Choroid plexus epithelial cell (primary cell): ENCODE measurements at places on chromosomes 16 and 17.

DNA sequence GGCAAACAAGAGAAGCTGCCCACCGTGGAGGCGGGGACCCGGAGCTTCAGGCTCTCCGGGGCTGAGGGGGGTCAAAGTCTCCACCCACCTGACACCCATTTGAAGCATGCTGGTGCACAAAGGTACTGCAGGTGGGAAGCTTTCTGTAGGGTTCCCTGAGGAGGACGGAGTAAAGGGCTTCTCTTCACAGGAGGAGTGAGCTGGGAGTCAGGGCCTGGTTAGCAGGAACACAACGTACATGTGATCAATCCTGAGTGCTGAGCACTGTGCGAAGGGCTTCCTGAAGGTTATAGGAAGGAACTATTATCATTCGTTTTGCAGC, 252.9 kb upstream of the RPL38 start:
- DNase-seq, result no peak

DNA sequence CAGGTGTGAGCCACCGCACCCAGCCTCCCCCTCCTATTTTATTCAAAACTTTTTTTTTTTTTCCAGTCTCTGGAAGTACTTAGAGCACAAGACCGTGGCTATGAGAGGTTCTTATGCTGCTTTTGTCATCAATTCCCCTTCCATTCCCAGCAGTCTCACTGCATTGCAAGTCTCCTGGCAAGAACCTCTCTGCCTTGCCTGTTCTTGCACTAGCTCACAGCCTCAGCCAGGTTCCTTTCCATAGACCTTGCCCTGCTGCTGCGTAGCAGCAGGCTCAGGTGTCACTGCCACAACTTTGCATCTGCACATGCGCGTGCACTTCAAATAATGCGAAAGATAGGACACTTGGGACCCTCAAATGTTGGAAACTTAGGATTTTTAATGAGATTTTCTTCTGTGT, 15.6 kb downstream of the ATP6V0A1 start:
- no peak for DNase-seq

DNA sequence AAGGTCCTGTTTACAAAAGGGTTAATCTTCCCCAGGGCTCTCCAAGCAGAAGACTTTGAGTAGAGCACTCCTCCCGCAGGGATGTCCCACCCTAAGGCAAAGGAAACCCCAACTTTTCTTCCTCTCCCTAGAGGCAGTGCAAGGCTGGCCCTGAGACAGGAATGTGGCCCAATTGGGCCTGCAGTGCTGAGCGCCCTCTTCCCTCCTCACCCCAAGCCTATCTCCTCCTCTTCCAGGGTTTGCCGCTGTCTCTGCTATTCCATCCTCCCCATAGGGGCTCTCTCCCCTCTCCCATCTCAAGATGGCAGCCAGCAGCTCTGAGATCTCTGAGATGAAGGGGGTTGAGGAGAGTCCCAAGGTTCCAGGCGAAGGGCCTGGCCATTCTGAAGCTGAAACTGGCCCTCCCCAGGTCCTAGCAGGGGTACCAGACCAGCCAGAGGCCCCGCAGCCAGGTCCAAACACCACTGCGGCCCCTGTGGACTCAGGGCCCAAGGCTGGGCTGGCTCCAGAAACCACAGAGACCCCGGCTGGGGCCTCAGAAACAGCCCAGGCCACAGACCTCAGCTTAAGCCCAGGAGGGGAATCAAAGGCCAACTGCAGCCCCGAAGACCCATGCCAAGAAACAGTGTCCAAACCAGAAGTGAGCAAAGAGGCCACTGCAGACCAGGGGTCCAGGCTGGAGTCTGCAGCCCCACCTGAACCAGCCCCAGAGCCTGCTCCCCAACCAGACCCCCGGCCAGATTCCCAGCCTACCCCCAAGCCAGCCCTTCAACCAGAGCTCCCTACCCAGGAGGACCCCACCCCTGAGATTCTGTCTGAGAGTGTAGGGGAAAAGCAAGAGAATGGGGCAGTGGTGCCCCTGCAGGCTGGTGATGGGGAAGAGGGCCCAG, 1.0 kb downstream of the PRRT2 start:
- DNase-seq, result no peak

GRCh38 chr17:21017861-21018260, 24.9 kb downstream of the USP22 start:
- no peak for DNase-seq

DNA sequence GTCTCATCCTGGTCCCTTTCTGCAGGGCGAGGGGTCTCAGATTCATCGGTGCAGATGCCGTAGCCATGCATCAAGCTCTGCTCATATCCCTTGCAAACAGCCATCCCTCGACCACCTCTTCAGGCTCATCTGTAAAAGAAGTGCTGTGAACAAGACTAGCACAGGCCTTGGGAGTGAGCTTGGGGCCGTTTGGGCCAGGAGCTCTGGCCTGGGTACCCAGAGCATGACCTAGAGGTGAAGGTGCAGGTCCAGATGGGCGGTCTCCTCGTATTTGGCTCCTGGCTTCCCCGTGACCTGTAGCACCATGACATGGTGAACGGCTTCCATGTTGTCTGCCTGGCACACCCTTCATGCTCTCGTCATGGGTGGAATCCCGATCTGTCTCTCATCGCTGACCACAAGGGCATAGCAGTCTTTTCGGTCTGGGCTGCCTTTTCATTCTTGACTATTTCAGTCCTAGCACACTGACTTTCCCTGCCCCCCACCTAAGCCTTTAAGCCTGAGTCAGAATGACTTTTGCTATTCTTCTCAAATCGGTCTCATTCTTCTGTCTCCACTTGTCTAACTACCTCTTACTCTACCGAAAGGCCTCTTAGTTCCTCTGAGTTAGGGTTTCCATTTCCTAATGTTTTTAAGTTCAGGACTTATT, 216.0 kb downstream of the FOXL1 start:
- DNase-seq, result no peak

- DNase-seq, result no peak
These were observed 4.4 kb upstream of the PVALEF start for GRCh38 chr17:81160747-81161453.

DNA sequence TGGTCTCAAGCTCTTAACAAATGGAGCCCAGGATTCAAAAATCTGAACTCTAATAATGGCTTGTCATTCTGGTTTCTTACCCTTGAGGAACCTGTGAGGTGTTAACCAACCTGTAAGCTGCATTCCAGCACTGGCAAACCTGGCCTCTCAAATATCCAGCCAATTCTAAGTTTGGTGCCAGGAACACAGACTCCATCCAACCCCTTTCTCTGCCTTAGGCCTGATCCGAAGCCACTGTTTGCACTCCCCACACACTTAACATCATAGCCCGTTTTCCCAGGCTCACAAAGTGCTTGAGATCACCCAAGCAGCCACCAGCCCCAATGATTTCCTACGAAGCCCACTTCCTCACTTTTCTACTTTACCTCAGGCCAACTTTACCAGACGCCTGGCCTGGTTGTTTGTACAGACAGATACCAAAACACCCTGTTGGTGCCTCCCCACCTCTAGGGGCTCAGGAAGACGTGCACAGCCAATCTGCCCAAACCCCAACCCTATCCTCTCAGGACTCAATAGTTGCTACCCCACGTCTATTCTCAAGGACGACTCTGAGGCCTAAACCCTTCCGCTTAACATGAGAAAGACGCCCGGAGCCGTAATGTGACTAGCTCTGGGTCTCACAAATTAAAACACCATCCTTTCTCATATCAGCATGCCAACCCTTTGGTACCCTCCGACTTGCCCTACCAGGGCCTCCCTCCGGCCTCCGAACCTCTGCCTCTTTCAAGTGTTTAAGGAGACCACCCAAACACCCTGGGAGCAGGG, 3.2 kb upstream of the PER1 start:
- peak; percentile 51 for DNase-seq
